Hematopoietic multipotent progenitor cell treated with erythropoietin and hydrocortisone succinate and interleukin-3 and kit ligand, for 15 days (in vitro differentiated cells): ENCODE measurements at places on chromosomes 1 and 21.

GRCh38 chr1:156516821-156517220 is 16.2 kb upstream of the MEF2D start:
- DNase-seq: no peak

GRCh38 chr21:37862536-37862935 is 53.7 kb downstream of the KCNJ6 start:
- no peak for DNase-seq

- no peak for DNase-seq
Measured at GRCh38 chr1:245332085-245332484, 177.3 kb downstream of the KIF26B start.

- no peak for DNase-seq
Measured at GRCh38 chr1:90969241-90969640, 52.6 kb downstream of the ZNF644 start.

DNA sequence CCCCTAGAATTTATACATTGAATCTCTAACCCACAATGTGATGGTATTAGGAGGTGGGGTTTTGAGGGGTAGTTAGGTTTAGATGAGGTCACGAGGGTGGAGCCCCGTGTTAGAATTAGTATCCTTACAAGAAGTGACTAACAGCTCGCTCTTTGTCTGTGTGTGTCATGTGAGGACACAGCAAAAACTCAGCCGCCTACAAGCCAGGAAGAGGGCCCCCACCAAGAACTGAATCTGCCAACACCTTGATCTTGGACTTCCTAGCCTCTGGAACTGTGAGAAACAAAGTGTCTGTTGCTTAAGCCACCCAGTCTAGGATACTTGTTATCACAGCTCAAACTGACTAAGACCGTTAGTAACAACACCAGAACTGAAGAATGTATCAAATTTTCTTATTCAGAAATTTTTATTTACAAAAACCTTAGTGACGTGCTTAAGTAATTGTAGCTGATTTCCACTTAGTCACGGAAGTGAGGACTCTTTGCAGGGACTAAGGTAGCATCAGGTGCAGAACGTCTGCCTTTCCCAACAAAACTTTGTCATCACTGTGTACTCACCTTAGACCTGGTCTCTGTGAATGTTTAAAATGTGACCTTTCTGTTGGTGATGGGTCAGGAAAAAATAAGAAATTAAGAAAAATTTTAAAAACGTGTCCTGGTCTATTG is 24.5 kb upstream of the LRRC8C start:
- no peak for DNase-seq

DNA sequence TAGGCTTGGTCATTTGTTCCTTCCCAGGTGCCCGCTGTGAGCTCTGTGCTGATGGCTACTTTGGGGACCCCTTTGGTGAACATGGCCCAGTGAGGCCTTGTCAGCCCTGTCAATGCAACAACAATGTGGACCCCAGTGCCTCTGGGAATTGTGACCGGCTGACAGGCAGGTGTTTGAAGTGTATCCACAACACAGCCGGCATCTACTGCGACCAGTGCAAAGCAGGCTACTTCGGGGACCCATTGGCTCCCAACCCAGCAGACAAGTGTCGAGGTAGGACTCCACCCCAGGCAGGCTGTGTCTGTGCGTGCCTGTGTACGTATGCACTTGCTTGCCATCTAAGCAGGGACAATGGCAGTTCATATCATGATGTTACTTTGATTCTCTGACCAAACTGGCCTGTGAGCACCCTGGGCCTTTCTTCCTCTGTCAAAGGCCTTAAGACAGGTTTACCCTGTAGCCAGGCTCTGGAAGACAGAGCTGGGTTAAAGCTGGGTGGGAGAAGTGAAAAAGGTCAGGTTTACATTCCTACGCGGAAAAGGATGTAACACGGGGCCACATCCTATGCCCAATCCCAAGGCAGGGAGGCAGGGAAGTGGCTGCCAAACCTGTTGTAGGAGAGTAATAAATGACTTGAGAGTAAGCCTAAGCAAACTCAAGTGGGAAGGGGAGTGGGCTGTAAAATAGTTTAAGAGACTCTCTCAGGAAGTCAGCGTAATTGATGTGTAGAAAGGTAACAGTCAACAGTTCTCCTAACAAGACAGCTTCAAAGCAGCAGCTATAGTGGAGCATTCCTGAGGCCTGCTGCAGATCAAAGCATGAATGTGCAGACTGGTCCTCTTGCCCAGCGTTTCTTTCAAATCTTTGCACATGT is 42.5 kb downstream of the LAMC2 start:
- no peak for DNase-seq

- DNase-seq: no peak
Measured at GRCh38 chr21:46071082-46071481, 26.8 kb upstream of the COL6A2 start.

GRCh38 chr21:32578107-32578691 is 7.1 kb downstream of the TCP10L start:
- no peak for DNase-seq

GRCh38 chr21:33641352-33642026 is at the start of gene CRYZL1:
CRYZL1 (minus strand) TSS chr21:33641741; CDS start chr21:33631551, 10,190 bp downstream.
- DNase-seq: peak; percentile 100

DNA sequence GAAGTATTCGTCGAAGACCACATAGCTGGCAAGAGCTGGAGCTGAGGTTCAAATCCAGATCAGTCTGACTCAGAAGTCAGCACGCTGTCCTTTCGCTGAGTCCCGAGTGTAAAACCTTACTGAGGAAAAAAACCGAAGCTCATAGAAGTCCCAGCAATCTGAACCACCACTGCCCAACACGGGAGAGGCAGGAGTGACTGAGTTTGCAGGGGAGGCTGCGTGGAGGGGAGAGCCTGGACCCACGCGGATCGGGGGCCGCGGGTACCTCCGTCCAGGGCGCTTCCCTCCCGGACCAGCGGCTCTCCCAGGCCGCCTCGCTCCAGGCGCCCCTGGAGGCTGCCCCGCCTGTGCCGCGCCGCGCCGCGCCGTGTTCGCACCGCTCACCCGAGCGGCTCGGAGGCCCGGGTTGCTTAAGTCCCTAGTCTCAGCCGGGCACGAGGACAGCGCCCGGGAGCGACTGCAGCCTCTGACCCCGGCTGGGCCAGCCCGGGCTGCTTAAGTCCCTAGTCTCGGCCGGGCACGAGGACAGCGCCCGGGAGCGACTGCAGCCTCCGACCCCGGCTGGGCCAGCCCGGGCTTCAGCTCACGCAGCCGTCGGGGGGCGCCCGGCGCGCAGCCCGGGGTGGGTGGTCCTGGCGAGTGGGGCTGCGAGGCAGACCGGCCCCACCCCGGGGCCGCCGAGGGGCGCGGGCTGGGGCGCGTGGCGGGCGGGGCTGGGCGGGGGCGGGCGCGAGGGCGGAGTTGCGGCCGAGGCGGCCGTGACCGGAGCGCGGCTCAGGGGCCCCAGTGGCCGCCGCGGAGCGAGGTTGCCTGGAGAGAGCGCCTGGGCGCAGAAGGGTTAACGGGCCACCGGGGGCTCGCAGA is at the start of gene ADAMTSL4:
ADAMTSL4 (plus strand) TSS at position 777 of the 864 bp plus-strand sequence. CDS start 2,881 bp downstream, outside the sequence.
- peak; percentile 24 for DNase-seq
